ENCODE measurements at places on chromosomes 2 and 18.

DNA sequence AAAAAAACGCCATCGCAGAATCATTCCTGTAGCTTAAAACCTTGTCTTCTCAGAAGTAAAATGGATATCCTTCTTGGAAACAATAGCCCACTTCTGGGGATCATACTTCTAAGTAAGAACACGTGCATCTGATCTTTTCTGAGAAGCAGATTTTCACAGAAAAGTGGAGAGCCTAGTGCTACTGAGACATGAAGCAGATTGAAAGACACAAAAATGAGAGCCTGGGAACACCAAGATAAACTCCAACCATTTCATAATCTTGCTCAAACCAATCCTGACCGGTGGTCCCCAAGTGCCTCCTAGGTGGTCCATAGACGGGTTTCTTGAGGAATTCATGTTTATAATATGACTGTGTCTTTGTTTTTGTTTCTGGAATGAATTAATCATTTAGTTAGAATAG, 191.2 kb downstream of the IRS1 start:
- no peak for DNase-seq

DNA sequence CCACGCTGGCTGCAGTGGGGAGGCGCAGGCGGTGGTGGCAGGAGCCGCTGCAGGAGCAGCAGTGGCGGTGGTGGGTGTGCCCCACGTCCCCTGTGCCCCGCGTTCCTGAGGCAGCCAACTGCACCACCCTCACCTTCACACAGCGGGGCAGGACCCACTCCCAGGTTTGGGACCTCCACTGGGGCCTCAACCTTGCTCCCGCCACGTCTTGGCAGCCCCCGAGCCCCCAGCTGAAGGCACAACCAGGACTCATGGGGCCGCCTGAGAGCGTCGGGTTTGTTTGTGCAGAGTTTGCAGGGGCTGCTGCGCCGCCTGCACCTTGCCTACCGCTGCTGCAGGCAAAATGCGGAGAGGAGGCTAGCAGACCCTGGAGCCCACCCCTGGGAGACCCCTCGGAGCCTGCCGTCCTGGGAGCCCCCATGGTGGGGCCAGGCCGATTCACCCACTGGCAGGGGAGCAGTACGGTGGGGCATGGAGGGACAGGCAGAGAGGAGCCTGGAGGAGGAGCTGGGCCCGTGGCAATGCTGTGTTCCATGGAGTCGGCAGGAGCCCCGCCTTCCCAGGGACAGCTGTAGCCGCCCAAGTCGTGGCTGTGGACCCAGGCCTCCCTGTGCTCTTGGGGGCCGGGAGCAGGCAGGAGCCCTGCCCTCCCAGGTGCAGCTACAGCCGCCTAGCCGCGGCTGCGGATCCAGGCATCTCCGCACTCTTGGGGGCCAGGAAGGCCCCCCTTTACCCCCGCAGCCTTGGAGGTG, 14.7 kb upstream of the EML6 start:
- no peak for DNase-seq

DNA sequence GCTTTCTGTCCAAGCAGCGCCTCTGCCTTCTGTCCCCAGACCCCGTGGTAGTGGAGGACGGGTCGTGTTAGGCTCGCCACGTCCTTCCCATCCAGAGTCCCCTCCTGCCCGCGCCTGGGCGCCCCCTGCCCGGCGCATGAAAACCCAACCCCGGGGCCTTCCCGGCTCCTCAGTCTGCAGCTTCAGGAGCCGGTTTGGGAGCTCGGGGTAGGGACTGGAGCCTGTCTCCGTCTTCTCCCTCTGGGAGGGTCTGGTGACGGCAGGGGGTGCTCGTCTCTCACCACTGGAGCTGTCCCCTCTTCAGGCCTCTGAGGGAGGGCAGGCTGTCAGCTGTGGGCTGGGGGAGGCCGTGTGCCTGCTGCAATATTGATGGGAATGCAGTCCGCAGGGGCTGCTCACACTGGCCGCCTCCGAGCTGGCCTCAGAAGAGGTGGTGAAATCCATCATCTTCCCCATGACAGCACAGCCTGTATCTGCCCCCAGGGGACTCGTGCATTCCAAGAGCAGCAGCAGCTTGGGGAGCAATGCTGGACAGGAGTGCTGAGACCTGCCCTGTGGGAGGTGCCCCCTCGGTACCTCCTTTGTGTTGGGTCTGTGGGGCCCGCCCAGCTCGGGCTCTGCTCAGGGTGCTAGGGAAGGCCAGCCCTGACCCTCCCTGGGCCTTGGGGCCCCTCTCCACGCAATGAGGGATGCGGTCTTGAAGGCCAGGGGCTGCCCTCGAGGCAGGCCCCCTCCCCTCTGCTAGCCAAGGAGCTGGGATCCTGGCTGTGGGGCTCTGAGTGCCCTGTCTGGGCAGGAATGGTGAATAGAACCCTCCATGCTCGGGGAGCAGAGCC, 17.8 kb upstream of the KLHL30 start:
- DNase-seq = no peak

- no peak for DNase-seq
Measured at GRCh38 chr2:164567335-164567989, 53.8 kb downstream of the GRB14 start.

GRCh38 chr2:20744366-20745335, 77.7 kb downstream of the GDF7 start:
- DNase-seq = no peak

GRCh38 chr2:59754011-59754735, 799.3 kb downstream of the BCL11A start:
- no peak for DNase-seq

DNA sequence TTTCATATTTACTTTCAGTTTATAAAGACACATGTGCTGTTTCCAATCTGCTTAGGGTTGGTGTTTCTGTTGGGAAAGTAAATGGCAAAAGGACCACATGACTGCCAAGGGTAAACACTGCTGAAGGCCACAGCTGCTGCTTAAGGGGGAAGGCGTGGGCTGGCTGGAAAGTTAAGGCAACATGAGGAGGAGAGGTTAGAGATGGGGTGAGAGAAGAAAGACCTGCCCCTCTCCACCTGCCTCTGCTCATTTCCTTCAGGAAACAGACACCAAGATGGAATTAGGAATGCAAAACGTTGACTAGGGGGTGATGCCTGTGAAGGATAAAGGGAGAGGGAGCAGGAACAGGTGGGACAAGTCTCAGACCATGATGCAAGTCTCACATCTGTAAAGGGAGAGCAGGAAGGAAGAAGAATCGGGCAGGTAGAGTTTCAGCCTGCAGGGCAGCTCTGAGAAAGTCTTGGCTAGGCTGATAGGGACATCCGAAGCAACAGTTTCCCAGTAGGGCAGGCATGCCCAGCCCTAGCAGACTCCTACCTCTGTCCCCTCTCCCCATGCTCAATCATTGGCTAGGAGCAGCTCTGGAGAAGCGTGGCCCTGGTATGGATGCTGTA, 86.0 kb downstream of the CDC42EP3 start:
- DNase-seq = no peak

DNA sequence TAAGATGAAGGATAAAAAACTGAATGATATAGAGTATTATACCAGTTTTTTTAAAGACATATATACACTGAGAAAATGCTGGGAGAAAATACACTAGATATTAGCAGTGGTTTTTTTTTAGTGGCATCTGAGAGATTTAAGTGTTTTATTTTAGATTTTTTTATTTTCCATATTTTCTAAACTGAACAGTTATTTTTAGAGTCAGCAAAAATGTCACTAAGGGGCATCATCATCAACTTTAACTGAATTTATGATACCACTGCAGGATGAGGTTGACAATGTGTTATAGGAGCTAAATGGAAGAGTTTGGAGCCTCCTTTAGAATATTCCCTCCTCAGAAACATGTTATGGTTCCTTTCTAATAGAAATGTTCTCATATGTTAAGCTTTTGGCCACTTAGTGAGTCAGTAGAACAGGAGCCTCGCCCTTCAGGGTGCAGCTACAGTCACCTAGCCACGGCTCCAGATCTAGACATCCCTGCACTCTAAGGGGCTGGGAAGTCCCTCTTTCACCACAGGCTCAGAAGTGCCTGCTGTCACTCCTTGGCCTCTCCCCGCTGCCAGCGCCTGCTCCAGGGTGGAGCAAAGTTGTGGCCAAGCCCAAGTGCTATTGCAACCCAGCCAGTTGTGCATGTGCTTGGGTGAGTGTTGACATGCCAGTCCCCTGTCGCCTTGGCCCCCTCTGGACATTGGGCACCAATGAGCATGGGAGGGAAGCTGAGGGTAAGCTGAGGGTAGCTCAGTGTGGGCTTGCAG, 210.7 kb upstream of the RASGRP3 start:
- DNase-seq = no peak

DNA sequence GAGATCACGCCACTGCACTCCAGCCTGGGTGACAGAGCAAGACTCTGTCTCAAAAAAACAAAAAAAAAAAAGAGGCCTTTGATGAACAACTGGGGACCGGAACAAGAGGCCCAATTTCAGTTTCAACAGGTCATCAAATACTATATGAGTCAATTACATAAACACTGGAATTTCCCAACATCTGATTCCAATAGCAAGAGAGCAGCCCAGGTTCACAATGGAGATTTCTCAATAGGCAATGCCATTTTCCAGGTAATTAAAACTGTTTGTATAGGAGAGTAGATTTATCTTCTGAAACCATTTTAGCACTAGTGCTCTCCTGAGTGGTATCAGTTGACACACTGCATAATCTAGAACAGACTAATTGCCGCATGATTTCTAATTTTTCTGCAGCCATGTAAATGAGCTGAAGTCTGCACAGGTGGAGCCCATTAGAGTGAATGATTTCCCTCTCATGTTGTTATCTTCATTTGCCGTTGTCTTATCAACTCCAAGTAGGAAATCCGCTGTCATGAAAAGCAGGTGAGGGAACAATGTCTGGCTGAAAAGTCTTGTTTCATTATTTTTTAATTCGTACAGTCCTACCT, 264.1 kb upstream of the MEIS1 start:
- DNase-seq = no peak

DNA sequence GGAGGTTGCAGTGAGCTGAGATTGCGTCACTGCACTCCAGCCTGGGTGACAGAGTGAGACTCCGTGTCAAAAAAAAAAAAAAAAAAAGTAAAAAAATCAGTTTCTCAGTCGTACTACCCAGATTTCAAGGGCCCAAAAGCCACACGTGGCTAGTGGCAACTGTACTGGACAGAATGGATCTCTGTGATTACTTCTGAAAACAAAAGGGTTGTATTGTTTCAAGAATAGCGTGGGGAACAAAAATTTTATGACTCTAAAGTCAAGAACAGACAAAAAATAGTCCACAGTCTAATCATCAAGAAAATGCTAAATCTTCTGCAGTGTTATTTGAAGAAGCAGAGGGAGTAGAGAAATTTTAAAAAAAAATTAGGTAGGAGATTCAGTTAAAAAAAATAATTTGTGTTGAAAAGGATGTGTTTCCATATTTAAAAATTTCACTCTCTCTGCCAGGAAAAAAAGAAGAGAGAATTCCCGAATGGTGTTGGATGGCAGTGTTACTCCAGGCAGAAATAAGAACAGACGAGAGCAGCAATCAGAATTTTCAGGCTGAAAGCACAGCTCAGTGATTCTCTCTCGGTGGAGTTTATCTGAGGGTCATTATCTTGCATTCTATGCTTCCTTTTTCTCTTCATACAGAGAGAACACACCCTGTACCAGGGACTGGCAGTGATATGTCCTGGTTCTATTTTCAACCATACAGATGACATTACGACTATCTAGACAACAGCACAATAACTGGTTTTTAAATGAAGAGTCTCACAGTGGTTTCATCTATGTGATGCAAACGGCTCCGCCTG, 61.8 kb downstream of the CABYR start:
- DNase-seq = no peak

DNA sequence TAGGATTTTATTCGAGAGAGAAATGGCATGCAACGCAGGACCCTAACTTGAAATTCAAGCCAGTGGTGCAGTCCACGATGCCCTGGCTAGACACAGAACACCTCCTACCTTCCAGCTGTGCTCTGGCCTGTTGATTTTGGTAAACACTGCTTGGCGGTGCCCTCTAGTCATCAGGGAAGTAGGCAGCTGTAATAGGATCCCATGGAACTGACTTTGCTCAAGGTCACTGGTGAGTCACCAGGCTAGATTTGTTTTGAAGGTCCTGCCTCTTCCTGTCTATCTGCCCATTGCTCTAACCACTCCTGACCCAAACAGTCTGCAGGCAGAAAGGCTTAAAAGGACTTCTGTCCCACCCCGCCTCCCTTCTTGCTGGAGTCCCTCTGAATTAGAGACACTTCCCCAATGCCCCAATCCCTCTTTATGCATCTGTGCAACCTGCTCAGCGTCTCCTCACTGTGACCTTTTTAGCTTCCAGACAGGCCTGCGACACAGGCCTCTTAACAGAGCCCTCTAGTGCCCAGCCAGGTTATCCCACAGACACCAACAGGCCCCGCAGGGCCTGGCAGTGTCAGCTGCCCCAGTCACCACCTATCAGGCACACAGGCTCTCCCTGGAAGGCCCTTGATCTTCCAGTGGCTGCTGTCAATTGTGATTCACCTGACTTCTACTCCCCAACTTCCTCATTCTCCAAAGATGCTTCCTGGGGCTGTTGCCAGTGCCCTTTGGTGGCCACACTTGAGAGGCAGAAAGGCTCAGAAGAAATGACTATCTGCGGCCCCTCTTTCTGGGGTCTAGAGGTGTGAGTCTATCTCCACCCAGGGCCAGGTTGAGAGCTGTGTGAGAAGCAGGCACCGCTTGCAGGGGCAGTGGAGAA, 5.2 kb downstream of the TMEM127 start:
- peak; percentile 93 for DNase-seq

DNA sequence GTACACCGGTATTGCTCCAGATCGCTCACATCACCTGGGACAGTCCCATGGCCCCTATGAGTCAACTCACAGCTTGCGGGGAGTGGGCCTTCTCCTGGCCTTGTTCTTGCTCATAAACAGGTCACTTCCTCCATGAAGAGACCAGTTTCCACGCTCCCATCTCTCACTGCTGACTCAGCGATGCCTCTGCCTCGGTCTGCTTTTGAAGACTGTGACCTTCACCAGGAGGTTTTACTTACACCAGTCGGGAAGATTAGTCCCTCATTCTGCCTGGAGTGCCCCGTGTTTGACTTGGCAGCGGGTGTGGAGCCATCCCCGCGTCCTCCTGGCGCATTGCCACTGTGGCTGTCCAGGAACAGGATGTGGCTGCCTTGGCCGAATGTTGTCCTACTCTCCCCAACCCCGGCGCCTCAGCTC, 159.8 kb downstream of the RHBDD1 start:
- DNase-seq = no peak

GRCh38 chr2:238291550-238292281, 3.3 kb upstream of the PER2 start:
- no peak for DNase-seq

DNA sequence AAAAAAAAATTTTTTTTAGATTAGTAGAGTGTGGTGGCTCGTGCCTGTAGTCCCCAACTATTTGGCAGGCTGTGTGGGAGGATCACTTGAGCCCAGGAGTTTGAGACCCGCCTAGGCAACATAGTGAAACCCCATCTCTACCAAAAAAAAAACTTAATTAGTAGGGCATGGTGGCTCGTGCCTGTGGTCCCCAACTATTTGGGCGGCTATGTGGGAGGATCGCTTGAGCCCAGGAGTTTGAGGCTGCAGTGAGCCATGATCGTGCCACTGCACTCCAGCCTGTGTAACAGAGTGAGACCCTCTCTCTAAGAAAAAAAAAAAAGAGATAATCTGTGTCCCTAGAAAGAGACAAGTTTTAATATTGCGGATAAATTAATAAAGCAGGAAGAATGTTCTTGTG, 8.8 kb downstream of the GPR55 start:
- DNase-seq = no peak

- no peak for DNase-seq
Measured at GRCh38 chr2:47214990-47215389, 59.9 kb upstream of the STPG4 start.
